Thyroid gland (tissue), 4 donors: ENCODE measurements at places on chromosomes 3 and 15. TPM values are rescaled to one million over a fixed set of nuclear protein-coding genes. Genes with fewer than 3 reads are reported as not detected.

Gene MAP2K5
- 10.2 TPM for total RNA-seq

Gene EPM2AIP1
- total RNA-seq = 25.3 TPM

Gene SLC25A38
- total RNA-seq = 71.6 TPM

Gene SENP7
- 32.6 TPM for total RNA-seq

DNA sequence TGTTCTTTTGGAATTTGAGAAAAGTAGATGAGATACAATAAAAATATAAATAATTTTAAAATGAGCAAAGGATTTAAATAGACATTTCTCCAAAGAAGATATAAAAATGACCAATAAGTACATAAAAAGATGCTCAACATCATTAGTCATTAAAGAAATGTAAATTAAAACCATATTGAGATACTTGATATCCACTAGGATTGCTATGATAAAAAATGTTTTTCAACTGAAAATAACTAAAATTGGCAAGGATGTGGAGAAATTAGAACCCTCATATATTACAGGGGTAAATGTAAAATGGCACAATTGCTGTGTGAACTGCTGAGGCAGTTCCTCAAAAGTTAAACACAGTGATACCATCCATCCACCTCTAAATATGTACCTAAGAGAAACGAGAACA, 38.8 kb downstream of the LRRFIP2 start:
- H3K4me1 ChIP-seq = peaks cover 14% of the 10 kb centered on the region
- H3K36me3 ChIP-seq = no peaks in the 10 kb centered on the region
- no peak for DNase-seq
- no peaks in the 10 kb centered on the region for H3K27me3 ChIP-seq
- no peak overlapping the region for H3K27ac ChIP-seq
- no peak overlapping the region for H3K4me3 ChIP-seq

- no peak overlapping the region for H3K27ac ChIP-seq
- no peak for DNase-seq
- H3K4me1 ChIP-seq = no peaks in the 10 kb centered on the region
- H3K4me3 ChIP-seq = no peak overlapping the region
- no peaks in the 10 kb centered on the region for H3K36me3 ChIP-seq
These were observed 353.7 kb downstream of the RSL24D1 start for GRCh38 chr15:54843006-54843405.

DNA sequence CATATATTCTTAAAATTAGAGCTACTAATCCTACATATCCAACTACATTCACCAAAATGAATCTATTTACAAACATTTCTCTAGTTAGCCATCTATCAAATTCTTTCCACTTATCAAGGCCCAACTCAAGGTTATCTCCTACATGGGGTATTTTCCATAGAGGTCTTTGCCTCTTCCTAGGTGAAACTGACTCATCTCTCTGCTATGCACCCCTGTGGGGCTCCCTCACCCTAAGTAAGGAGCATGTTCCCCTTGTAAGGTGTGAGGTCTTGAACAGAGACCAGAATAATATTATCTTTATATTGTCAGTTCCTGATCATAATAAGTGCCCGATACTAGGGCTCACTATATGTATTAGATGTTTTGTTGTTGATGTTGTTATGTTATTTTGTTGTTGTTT, 74.6 kb upstream of the TSC22D2 start:
- H3K4me1 ChIP-seq = peaks cover 8% of the 10 kb centered on the region
- H3K36me3 ChIP-seq = no peaks in the 10 kb centered on the region
- no peak overlapping the region for H3K4me3 ChIP-seq
- no peak for DNase-seq
- H3K27me3 ChIP-seq = no peaks in the 10 kb centered on the region
- no peak overlapping the region for H3K27ac ChIP-seq

- no peak overlapping the region for H3K27ac ChIP-seq
- H3K36me3 ChIP-seq = no peaks in the 10 kb centered on the region
- H3K4me1 ChIP-seq = peaks cover 8% of the 10 kb centered on the region
These were observed 33.0 kb downstream of the SYNM start for GRCh38 chr15:99137877-99138276.

GRCh38 chr15:84778194-84778593, 29.8 kb downstream of the ZNF592 start:
- H3K36me3 ChIP-seq = peaks cover 9% of the 10 kb centered on the region
- no peak overlapping the region for H3K27ac ChIP-seq
- H3K27me3 ChIP-seq = no peaks in the 10 kb centered on the region
- no peak for DNase-seq
- no peaks in the 10 kb centered on the region for H3K4me1 ChIP-seq

DNA sequence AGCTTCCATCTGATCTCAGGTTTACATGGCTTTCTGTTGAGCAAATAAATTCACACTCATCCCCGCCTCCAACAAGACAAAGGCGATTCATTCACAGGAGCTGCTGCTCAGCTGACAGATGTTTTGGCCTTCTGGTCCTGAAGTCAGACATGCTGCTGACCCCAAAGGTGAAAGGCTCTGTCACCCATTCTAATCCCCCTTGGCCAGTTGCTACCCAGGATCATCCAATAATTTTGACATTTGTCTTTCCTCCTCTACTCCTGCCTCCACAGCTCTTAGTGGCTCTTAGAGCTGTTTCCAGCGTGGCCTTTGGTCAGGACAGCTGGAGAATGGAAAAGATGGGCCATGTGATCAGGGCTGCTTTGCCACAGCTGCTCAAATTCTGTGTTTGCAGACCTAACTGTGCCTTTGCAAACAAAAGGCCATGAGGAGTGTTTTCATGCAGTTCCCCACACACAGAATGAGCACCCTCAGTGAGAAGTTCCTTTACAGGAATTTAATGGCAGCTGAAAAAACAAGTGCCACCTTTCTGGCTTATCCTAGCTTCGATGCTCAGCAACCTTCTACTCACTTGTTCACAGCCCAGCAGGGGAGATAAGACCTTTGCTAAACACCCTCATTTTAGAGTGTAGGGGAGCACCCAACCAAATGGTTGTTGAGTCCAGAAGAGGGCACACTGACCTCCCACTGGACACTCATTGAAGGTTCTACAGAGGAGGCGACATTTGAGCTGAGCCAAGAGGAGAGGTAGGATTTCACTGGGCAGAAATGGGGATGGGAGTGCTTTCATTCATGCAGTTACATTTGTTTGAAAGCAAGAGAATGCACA, 39.0 kb downstream of the CYP19A1 start:
- no peak overlapping the region for H3K27ac ChIP-seq
- DNase-seq = no peak
- peaks cover 4% of the 10 kb centered on the region for H3K4me1 ChIP-seq
- no peaks in the 10 kb centered on the region for H3K27me3 ChIP-seq
- no peaks in the 10 kb centered on the region for H3K36me3 ChIP-seq
- no peak overlapping the region for H3K4me3 ChIP-seq

DNA sequence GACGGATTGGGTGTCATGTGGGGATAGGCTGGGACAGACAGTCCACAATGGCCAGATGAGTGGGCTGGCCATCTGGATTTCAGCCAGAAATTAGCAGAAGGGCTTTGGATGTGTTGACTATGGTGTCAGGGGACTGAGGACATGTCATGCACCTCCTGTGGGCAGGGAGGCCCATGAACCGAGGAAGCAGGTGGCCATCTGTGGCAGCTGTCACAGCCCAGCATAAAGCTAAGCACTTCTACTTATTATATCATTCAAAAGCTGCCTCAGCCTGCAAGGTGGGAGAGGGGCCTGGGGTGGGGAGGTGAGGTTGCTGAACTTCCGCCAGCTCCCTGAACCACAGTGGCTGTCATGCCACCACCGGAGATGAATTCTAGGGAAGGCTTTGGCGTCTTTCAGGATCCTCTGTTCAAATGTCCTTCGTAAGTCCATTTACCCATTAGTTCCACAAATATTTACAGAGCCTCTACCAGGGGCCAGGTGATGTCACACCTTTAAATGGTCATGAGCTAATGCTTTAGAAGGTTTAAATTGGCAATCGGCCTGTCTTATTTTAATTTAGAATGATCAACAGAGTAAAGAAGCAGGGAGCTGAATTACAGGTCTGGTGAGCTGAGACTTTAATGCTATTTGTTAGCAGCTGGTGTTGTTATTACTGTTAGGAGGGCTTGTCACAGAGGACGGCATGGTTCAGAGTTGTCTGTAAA, 23.6 kb upstream of the CAV3 start:
- DNase-seq = no peak
- H3K4me1 ChIP-seq = no peaks in the 10 kb centered on the region
- H3K4me3 ChIP-seq = no peak overlapping the region
- no peak overlapping the region for H3K27ac ChIP-seq

DNA sequence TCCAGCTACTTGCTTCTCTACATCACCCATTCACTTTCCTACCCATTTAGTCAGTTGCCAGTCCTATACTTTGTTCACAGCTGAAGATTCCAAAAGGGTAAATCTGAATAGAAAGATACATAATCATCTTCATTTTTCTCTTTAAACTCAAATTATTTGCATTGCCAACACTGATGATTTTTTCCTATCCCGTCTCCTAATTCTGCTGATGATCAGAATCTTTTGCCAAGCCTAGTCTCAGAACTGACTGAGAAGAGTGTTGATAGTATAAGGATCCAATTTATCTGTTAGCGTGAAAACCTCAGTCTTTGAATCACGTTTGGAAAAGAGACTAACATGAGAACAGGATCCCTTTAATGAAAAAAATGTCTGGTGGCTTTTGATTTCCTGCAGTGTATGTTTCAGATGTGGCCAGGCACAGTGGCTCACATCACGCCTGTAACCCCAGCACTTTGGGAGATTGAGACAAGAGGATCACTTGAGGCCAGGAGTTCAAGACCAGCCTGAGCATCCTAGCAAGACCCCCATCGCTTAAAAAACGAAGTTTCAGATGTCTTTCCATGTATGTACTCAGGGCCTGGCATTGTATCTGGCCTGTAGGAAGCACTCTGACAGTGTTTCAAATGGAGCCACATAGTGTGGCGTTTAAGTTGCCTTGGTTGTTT, 169.4 kb downstream of the KLHL25 start:
- H3K4me1 ChIP-seq = peaks cover 8% of the 10 kb centered on the region
- DNase-seq = no peak
- H3K27ac ChIP-seq = peak overlapping the region; percentile 59

GRCh38 chr3:124832782-124833709, 54.1 kb downstream of the ITGB5 start:
- no peak for DNase-seq
- H3K27me3 ChIP-seq = no peaks in the 10 kb centered on the region
- no peaks in the 10 kb centered on the region for H3K36me3 ChIP-seq
- no peak overlapping the region for H3K27ac ChIP-seq
- no peak overlapping the region for H3K4me3 ChIP-seq

DNA sequence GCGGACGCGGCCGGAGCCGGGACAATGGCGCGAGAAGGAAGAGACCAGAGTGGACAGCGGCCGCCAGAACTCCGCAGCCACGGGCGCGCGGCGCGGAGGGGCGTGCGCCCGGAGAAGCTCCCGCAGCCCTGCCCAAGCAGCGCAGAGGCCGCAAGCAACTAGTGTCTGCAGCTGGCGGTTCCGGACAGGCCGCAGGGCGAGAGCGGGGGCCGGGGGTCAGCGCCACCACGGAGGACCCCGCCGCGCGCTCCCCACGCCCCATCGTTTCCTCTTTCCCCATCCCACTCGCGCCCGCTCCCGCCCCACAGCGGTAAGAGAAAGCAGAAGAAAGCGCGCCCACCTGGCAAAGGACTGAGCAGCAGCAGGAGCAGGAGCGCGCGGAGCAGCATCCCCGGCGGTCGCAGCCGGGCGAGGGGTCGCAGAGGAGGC, 440 bp downstream of the PRTG start:
- H3K36me3 ChIP-seq = no peaks in the 10 kb centered on the region
- peak overlapping the region; percentile 75 for H3K4me3 ChIP-seq
- no peaks in the 10 kb centered on the region for H3K27me3 ChIP-seq
- peaks cover 25% of the 10 kb centered on the region for H3K4me1 ChIP-seq

DNA sequence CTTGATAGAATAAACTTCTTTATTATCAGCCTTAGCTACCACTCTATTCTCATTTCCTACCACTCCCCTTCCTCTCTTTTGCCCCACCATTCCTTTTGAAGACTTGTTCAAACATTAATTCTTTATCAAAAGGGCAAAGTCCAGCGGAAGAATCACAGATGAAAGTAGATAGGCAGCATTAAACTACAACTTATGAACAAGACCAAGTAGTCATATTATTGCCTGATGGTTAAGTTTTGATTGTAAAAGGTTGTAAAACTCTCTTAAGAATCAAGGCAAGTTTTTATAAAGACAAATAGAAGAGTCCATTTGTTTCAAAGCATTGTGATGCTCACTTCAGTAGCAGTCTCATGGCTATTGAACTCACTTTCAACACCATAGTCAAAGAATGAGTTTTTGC, 22.4 kb upstream of the TGFBR2 start:
- no peak for DNase-seq
- H3K27ac ChIP-seq = no peak overlapping the region
- H3K27me3 ChIP-seq = no peaks in the 10 kb centered on the region
- H3K36me3 ChIP-seq = no peaks in the 10 kb centered on the region
- H3K4me3 ChIP-seq = no peak overlapping the region

- peaks cover 3% of the 10 kb centered on the region for H3K36me3 ChIP-seq
- H3K27me3 ChIP-seq = no peaks in the 10 kb centered on the region
- H3K27ac ChIP-seq = peak overlapping the region; percentile 58
- DNase-seq = peak; percentile 51
- H3K4me1 ChIP-seq = peaks cover 37% of the 10 kb centered on the region
These were observed 2.5 kb upstream of the MST1R start for GRCh38 chr3:49906073-49906743.

- H3K4me1 ChIP-seq = no peaks in the 10 kb centered on the region
- no peaks in the 10 kb centered on the region for H3K27me3 ChIP-seq
- H3K36me3 ChIP-seq = no peaks in the 10 kb centered on the region
- no peak overlapping the region for H3K4me3 ChIP-seq
- H3K27ac ChIP-seq = no peak overlapping the region
- DNase-seq = no peak
These were observed 13.4 kb upstream of the FAM81A start for GRCh38 chr15:59424616-59425015.

DNA sequence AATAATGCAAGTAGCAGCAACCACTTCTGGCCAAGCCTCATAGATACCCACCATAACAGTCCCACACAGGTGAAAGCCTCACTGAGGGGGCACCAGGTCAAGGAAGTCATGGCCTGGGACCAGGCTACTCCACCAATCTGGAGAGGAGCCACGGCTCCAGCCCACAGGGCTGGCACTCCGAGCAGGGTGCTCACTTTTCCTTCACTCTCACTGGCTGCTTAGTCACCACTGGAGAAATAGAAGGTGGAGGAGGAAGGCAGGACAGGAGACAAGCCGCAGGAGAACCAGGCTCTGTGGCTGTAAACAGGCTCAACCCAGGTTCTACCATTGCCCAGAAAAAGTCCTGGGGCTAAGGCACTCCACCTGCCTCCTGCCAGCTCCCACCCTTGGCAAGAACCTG, 1.2 kb downstream of the USP19 start:
- peaks cover 10% of the 10 kb centered on the region for H3K4me1 ChIP-seq
- DNase-seq = no peak
- H3K4me3 ChIP-seq = peak overlapping the region; percentile 96
- peaks cover 74% of the 10 kb centered on the region for H3K36me3 ChIP-seq
- H3K27me3 ChIP-seq = no peaks in the 10 kb centered on the region
- H3K27ac ChIP-seq = peak overlapping the region; percentile 90

DNA sequence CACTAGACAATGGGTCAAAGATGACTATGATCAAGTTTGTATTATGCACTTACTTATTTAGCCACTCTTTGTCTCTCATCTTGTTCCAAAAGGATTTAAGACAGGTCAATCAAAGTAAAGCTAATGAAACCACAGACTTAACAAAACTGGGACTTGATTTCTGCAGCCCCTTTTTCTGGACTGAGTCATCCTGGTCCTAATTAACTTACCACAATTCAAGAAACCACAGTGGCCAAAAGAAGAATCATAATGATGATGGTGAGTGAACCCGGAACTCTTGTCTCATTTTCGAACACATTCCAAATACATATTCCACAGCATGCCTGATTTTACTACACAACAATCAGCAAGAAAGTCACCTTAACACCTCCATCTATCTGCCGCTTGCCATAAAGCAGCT, 1333.0 kb downstream of the ROBO1 start:
- H3K4me3 ChIP-seq = no peak overlapping the region
- no peaks in the 10 kb centered on the region for H3K36me3 ChIP-seq
- no peak for DNase-seq
- H3K4me1 ChIP-seq = no peaks in the 10 kb centered on the region
- H3K27me3 ChIP-seq = no peaks in the 10 kb centered on the region
